GM23248 (cell line): ENCODE measurements at places on chromosomes 2 and 18.

DNA sequence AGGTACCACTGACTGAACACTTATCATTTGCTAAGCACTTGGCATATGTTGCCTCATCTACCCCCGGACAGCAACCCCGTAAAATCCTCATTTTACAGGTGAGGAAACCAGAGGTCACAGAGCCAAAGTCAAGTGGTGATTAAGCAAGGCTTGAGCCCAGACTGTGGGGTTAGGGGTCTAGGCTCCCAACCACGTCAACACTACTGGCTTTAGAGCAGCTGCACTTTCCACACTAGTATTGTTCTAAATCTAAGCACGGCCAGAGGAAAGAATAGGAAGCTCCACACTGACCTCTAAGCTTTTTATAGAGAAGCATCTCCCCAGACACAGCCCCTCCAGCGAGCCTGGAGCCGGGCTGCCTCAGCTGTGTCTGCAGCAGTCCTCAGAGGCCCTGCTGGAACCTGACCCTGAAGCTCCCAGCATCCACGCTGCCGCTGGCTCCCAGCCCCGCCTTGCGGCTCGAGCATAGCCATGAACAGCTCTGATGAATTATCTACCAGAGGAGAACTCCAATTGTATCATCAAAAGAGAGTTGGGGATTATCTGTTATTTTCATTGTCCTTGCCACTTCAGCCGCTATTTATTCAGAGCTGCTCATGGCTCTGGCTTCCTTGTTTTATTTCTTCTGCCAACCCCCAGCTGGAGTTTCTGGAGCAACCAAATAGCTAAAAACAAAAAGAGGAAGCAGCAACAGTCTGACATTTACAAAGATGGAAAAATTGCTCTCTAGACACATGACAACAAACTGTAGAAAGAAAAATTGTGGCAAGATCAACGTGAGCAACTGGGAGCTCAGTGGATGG is 62.2 kb upstream of the RTN4 start:
- peak; percentile 87 for DNase-seq

DNA sequence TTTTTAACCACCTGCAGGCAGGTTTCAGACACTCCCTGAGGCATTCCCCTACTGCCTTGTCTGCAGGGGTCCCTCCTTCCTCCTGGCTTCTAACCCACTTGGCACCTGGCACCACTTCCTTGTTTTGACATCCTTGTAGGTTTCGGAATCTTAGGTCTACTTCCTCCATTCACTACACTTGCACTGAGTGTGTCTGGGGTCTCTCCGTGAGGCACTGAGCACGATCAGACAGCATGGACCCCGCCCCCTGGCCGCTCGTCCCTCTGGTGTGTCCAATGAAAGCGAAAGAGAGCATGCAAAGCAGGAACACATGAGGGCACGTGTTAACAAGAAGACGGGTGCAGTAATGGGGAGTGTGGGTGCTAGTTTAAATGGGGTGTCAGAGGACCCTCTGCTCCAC is 63.8 kb downstream of the HAUS1 start:
- no peak for DNase-seq

DNA sequence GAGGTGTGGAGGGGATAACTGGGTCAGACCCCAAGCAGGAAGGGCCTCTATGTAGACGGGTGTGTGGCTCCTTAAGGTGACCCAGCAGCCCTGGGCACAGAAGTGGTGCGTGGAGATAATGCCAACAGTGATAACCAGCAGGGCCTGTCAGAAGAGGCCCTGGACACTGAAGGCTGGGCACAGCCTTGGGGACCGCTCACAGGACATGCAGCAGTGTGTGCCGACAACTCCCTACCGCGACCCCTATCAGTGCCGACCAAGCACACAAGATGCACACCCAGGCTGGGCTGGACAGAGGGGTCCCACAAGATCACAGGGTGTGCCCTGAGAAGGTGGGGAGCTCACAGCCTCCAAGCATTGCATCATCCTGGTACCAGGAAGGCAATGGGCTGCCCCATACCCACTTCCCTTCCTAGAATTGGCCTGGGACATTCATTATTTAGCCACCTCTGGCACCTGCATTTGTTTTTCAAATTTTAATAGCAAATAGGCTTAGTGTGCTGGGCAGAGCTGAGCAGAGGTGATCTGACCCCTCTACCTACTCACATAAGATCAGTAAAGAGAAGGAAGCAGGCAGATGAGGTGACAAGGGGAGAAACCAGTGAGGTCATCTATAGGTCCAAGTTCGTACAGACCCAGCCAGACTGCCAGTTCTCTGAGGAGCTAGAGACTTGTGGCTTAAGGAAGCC is 55.2 kb downstream of the BCL11A start:
- no peak for DNase-seq

- DNase-seq: peak; percentile 85
Observed at GRCh38 chr18:70464343-70465114, 175.7 kb downstream of the SOCS6 start.

DNA sequence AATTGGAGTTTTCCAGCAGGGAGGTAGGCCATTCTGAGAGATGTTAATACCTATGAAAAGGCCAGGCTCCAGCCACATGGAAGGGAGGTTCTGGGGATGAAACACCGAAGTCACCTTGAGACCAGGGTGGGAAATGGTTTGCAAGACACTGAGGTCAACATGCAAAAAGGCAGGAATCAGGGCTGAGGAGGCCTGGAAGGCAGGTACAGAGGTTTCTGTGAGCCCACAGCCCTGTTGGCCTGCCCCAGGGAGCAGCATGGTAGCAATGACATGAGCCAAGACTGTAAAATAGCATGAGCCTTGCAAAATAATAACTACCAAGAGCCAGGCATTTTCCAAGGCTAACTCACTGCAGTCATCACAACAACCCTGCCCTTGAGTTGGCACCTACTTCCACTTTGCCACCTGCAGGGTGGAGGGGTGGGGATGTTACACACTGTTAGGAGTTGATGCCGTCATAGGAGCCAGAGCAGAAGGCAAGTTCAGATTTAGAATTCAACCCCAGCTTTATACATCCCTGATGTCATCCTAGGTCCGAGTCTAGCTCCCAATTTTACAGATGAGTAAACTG is 61.3 kb downstream of the ZBTB7C start:
- no peak for DNase-seq

- DNase-seq: no peak
Observed at GRCh38 chr2:191064590-191064989, 50.6 kb upstream of the STAT1 start.

GRCh38 chr2:240426845-240427721 is 8.4 kb upstream of the GPC1 start:
- peak; percentile 55 for DNase-seq

- DNase-seq: no peak
Observed at GRCh38 chr2:17792515-17792914, 23.7 kb upstream of the MSGN1 start.

GRCh38 chr2:189306525-189306924 is 127.0 kb upstream of the COL5A2 start:
- DNase-seq: no peak

DNA sequence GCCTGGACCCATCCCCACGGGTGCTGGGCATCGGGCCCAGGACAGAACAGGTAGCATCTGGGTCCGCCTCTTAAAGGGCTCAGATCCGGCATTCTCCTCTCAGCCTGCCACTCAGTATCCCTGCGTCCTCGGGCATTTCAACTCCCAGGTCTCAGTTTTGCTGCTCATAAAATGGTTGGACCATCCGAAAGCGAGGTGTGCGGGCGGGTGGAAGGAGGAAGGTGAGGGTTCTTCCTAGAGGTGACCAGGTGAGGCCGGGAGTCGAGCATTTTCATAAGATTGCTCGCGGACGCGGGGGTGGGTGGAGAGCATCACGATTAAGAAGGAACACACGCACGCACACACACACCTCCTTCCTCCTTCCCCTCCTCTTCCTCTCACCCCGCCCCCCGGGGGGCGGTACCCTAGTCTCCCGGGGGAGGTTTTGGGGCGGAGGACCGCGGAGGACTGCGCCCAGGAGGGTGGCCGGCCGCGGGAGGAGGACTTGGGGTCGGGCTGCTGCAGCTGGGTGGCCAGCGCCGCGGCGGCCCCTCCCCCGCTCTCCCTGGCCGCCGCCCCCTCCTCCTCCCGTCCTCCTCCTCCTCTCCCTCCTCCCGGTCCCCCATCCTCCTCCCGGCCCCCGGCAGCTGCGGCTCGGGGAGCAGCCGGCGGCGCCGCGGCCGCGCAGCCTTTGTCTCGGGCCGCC is 97.9 kb upstream of the GPR45 start:
- DNase-seq: peak; percentile 3

DNA sequence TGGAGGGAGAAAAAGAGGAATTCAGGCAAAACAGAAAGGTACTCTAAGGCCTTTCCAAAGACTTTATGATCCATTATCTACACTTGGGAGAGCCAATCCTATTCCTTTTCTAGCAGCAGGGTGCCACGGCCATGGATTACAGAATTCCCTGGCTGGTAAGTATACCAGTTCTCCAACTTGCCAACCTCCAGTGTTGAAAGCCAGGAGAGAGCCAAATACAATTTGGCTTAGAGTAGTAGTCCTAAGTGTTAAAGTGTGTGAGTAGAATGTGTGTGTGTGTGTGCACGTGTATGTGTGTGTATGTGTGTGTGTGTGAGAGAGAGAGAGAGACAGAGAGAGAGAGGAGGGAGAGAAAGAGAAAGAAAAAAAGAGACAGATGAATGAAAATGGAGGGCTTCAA is 43.3 kb downstream of the WDPCP start:
- no peak for DNase-seq

GRCh38 chr2:207481924-207482323 is 47.8 kb upstream of the CREB1 start:
- DNase-seq: no peak

DNA sequence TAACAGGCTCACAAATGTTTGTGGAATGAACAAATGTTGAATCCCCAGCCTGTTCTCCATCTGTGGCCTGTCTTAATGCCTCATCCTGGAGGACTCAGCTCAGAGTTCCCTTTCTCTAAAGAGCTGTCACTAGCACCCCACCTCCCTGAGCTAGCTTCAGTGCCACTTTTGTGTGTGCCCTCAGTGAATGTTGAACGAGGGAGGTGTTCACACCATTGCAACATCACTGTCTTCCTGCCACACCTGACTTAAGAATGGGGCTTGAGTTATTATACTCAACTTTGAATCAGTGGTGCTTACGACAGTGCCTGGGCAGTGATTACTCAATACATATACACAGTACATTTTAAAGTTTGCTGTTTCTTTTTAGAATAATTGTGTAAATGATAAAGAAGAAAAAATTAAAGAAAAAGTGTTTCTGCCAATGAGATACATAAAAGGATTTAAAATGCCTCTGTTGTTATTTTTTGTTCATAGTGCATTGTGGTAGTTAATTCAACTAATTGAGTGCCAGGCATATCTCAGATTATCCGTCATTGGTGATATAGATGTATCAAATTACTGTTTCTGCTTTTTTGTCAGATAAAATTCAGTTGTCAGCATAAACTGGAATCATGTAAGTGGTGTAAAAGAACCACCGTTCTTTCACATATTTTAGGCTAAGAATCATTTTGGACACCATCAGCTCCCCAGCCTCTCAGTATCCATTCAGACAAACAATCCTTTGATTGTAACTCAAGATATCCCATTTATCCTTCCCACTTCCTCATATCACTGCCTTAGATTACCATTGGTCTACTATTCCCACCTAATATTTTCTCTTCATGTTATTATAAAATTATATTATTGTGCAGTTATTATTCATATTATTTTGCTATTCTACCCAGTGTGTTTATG is 304.7 kb downstream of the PTPRM start:
- DNase-seq: peak; percentile 9

DNA sequence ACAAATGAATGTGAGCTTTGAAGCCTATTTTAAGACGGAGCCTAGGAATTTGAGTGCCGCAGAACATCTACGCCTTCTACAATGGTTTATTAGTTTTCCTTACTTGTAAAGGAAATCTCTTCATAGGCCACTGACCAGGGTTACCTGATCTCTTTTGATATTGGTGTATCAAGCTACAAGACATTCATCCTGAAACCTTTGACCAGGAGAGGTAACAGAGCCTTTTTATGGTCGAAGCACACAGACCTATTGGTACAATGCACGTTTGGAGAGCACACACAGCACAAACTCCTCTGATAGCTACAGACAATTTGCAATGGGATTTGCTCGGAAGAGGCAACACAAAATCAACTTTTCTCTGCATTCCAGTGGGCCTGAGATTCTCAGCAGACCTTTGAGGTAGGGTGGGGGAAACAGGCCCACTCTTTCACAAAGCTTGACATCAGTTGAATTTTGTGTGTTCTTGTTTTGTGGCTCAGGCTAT is 12.8 kb downstream of the MYCN start:
- no peak for DNase-seq

DNA sequence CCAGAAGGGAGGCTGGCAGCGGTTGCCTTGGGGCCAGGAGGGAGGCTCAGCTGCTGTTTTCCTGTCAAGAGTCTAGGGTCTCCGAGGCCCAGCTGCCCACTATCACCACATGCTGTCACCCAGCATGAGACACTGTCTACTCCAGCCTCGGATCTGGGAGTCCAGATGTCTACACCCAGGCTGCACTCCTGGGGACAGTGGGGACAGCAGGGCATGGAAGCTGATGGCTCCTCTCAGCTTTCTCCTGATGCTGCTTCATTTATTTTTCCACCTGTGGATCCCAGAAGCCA is 134.0 kb downstream of the PTGR3 start:
- DNase-seq: no peak

GRCh38 chr2:120708944-120709607 is 26.6 kb upstream of the GLI2 start:
- DNase-seq: no peak

DNA sequence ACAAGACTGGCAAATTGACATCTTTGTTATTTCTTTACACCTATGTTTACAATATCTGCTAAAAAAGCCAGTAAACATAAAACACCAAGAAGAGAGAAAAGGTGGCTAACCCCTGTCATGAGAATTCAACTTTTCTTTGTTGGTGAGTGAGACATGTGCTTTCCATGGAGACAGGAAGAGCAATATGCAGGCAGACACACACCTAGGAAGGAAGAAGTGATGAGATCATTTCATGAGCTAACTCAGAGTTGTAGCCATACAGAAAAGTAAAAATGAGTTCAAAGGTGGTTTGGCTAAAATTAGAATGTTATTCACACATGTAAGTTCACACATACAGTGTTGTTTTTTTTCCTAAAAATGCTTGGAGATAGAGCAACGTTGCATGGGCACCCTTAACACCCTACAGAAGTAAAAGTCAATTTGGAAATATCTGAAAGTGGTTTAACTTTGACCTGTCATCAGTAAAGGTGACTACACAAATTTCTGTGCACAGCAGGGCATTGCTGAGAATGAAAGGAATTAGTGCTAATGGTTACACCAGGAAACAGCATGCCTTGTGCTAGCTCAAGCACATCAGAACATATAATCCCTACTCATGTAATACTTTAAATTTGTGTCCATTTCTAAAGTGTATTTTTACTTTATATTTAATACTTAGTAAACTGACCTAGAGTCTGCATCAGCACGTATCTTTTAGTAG is 557.6 kb downstream of the CBLN2 start:
- no peak for DNase-seq

DNA sequence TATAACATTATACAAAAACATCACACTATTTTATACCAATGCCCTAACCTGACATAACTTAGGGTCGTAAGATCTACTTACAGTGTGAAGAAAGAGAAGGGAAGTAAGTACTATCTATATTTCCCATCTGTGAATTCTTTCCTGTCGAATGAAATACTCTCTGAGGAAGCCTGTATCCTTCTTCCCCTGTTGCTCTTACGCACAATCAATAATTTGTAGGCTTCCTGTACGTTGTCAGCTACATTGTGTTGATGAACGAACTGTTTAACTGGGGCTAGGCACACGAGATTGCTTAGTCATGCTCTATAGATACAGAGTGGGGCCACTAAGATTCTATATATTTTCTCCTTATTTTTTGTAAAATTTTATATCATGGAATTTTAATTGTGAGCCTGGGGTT is 1125.0 kb upstream of the CELF4 start:
- DNase-seq: no peak
